ENCODE measurements at places on chromosomes 13 and 19.
A peak's percentile ranks its signal among the peaks of the same experiment; 100 is the strongest.

DNA sequence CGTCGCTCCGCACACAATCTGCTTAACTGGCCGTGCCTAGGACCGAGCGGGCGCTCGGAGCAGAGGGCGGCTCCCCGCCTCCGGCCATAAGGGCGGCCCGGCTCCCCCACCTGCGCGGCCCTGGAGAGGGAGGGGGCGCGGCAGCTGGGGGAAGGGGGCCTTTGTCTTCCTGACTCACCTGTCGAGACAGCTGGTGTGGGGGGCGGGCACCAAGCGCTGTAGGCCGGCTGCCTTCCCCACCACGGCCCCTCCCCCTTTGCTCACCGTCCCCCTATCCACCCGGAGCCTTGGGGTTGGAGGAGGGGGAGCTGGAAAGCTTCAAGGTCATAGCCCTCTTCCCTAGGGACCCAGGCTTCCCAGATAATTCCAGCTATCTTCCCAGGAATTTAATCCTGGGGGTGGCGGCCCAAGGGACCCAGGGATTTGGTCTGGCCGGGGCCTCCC is 1.2 kb downstream of the VASP start:
- no peak for DNase-seq

- no peak for DNase-seq
These were observed 18.6 kb downstream of the SCEL start for GRCh38 chr13:77554069-77554468.

GRCh38 chr13:46143184-46143701 is 38.4 kb upstream of the CPB2 start:
- DNase-seq = no peak

GRCh38 chr19:44176590-44176989 is 11.7 kb downstream of the ZNF226 start:
- DNase-seq = no peak

GRCh38 chr19:10587022-10587838 is at the start of gene AP1M2:
Gene AP1M2 (minus strand): TSS chr19:10587312. CDS start chr19:10587231, 81 bp downstream.
- no peak for DNase-seq

DNA sequence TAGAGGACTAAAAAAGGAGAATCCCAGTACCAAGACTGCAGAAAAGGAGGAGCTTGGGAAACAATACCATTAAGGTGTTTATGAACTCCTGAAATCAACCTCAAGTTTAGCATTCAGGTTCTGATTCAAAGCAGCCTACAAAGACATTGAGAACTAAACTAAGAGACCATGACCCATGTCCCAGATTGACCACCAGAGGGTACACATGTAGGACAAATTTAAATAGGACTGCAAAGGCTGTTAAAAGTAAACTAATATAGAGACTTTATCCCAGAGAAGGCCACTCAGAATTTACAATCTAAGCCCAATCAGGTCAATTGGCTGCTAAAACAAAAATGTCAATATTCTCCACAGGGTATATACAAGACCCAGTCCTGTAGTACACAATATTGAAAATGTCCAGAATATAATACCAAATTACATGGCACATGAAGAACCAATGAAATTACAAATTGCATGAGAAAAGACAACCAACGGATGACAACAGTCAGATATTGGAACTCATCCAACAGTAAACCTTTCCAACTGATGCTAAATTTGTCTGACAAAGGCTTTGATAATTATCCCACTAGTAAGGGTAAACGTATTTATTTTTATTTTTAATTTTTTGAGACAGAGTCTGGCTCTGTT is 682.4 kb downstream of the UQCRFS1 start:
- DNase-seq = no peak

DNA sequence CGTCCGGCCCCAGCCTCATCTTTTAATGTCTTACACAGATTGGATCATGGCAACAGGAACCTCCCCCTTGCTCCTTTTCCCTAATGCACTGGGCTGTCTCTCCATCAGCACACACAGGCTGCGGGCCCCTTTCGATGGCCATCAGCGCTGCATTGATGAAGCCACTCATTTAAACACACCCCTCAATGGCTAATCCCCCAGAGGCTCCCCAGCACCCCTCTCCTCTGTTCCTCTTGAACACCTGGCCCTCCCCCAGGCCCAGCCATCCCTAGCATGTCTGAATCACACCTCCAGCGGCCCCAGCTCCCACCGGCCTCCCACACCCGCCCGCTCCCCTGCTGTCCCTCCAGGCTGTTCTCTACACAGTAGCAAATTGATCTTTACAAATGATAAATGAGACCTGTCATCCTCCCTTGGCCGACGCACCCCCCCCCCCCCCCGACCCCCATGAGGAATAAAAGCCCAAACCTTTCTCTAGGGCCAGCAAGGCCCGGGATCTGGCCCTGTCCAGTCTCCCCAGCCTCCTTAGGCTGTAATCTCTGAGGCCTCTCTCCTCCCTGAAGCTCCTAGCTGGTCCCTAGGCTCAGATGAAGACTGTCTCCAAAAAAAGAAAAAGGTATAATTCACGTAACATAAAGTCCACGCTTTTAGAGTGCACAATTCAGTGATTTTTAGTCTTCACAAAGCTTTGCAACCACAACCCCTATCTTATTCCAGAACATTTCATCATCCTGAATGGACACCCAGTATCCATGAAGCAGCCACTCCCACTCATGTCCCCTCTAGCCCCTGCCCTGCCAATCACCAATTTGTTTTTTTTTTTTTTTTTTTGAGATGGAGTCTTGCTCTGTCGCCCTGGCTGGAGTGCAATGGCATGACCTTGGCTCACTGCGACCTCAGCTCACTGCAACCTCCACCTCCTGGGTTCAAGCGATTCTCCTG is 7.4 kb downstream of the RPL28 start:
- DNase-seq = no peak

GRCh38 chr19:50724522-50725217 is 1.5 kb downstream of the CLEC11A start:
- peak; percentile 94 for DNase-seq

DNA sequence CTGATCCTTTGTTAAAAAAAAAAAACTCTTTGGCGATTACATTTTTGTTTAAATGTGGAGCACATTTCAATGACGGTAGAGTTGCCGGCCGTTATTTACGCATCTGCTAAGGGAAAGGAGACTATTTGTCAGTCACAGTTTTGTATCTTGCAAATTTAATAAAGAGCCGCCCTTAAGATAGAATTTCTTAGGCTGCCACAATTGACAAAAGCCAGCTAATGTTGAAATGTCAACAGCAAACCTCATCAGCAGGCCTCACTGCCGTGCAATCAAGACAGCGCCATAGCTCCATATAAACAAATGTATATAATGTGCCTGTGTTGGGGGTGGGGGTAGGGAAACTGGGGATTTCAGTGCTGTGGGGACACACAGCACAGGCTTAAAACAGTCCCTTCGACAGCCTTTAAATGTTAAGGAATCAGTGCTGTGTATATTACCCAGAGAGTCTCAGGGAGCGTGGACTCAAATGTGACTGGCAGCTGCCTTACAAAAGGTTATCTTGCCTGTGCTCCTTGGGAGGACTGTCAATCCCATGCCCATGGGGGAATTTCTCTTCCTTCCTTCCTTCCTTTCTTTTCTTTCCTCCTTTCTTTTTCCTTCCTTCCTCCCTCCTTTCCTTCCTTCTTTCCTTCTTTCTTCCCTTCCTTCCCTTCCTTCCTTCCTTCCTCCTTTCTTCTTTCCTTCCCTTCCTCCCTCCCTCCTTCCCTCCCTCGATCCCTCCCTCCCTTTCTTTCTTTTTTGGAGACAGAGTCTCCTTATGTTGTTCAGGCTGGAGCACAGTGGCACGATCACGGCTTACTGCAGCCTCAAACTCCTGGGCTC is 108.0 kb downstream of the URI1 start:
- DNase-seq = no peak

DNA sequence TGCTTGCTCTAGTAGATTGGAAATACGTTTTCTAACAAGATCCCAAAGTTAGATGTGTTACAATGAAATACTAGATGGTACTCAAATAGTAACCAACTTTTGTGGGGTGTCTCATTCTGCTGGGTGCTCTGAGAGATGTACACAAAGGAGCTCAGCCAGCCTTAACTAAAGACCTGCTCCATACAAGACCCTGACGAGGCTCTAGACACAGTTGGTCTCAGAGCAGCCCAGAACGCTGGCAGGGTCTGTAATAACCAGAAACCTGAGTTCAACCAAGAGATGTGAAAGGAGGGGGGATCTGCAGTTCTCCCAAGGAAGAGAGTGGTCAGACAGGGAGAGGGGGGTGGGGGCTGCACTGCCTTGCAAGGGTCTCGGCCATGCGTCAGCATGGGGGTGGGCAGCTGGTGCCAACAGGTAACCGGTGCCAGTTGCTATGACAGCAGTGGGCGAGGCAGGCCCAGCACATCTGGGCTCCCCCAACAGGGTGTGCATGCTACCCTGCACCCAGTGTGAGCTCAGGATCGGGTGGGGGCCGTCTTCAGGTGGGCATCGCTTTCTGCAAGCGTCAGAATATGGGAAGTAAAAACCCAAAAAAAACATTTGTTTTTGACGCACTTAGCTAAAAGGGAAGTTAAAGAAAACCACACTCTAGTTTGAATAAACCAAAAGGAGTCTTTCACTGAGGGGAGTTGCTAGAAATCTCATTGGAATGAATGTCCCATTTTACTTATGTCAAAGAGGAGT is 68.0 kb upstream of the GPR183 start:
- peak; percentile 67 for DNase-seq

DNA sequence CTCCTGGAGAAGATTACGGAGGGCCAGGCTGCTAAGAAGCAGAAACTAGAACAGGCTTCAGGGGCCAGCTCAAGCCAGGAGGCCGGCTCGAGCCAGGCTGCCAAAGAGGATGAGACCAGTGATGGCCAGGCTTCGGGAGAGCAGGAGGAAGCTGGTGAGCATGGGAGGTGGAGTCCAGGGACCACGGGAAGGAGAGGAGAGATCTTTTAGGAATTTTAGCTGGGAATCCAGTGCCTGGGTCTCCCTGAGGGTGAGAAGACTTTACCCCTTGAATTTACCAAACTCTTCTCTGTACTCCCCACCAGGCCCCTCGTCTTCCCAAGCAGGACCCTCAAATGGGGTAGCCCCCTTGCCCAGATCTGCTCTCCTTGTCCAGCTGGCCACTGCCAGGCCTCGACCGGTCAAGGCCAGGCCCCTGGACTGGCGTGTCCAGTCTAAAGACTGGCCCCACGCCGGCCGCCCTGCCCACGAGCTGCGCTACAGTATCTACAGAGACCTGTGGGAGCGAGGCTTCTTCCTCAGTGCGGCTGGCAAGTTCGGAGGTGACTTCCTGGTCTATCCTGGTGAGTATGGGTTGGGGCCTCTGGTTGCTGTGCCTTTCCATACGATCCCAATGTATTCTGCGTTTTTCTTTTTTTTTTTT is 824 bp downstream of the TSEN34 start:
- no peak for DNase-seq

- no peak for DNase-seq
These were observed 32.7 kb downstream of the NALCN start for GRCh38 chr13:101383595-101383994.

GRCh38 chr13:105220063-105220462 is 1315.4 kb downstream of the EFNB2 start:
- DNase-seq = no peak

GRCh38 chr13:44331912-44332851 is 41.4 kb upstream of the SERP2 start:
- DNase-seq = no peak

DNA sequence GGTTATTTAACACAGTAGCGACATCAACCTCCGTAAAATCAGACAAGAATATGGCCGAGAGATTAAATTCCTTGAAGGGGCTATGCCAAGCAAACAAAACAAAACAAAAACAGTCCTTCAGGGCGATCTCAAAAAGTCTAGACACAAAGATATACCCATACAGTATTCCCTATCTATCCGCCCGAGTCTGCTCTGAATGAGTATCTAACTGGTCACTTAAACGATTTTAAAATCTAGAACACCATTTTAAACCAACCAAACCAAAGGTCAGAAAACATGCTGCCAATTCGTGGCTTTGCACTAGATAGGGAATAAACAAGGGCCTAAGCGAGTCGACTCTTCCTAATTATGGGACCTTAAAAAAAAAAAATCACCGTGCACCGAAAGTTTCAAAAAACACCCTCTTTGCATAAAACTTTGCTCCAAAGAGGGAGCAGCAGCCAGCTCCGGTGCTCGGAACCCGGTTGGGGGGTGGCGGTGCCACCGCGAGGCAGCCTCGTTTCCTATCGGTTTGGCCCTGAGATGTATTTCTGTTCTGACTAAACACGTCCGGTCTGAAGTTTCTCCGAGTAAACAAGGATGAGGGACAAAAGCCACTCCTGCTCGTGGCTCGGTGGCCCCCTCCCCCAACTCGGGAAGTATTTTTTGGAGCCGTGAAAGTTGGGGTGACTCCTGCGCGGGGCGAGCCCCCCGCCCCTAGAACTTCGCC is 1.8 kb downstream of the HMGB1 start:
- DNase-seq = peak; percentile 76

DNA sequence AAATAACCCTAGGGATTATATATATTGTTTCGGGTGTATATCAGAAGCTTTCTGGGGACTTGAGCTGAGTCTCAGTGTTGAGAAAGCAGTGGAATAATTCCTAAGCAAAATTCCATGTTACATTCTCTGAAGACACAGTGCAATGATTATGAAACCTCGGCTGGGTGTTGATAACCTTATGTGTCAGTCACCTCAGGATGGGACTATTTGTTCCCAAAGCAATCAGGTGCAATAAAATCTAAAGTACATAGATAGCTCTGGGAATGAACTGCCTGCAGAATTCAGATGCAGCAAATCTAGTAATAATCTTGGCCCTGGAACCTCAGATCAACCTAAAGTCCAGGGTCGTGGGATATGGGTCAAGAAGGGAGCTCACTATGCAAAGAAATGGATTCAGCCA is 53.0 kb downstream of the EDNRB start:
- DNase-seq = no peak

GRCh38 chr13:113855931-113856715 is 7.8 kb downstream of the GAS6 start:
- no peak for DNase-seq

- DNase-seq = no peak
These were observed 15.8 kb upstream of the PTPRS start for GRCh38 chr19:5356428-5356827.

DNA sequence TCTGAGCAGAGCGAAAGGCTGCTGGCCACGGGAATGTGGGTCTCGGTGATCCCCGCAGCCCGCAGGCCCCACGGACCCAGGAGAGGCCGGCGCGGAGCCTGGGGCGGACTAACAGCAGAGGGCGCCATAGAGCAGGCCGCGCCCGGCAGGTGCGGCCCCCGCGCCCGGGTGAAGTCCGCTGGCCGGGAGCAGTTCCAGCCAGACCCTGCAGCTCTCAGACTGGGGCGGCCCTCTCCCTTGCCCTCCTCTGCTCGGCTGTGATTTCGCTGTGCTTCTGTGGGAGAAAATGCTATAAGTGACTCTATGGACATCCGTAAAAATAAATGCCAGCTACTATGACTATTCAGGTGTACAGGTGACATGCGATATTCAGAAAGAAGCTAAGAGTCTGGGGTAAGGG is 37.7 kb downstream of the GSX1 start:
- DNase-seq = peak; percentile 47

DNA sequence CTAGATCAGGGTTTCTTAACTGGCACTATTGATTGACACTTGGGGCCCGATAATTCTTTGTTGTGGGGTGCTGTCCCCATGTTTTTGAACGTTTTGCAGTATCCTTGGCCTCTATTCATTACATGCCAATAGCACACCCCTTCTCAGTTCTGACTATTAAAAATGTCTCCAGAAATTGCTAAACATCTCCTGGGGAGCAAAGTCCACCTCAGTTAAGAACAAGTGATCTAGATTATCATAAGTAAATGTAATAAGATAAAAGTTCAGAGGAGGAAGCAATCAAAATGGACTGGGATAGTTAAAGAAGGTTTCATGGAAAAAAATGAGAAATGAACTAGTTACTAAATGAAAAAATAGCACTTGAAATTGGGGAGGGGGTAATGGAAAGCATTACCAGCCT is 98.1 kb upstream of the MIR17HG start:
- no peak for DNase-seq

GRCh38 chr13:97136418-97136817 is 85.7 kb upstream of the MBNL2 start:
- DNase-seq = no peak

All from CD4-positive, alpha-beta T cell treated with Interleukin-17A for 1 hour (primary cell).